ENCODE measurements at places on chromosomes 16 and 17.

- no peak for DNase-seq
Measured at GRCh38 chr17:39777534-39778365, 40.0 kb downstream of the GRB7 start.

- no peak for DNase-seq
Measured at GRCh38 chr17:28369684-28370034, 448 bp downstream of the VTN start.

- DNase-seq, result no peak
Measured at GRCh38 chr17:72390675-72391508, 270.1 kb downstream of the SOX9 start.

DNA sequence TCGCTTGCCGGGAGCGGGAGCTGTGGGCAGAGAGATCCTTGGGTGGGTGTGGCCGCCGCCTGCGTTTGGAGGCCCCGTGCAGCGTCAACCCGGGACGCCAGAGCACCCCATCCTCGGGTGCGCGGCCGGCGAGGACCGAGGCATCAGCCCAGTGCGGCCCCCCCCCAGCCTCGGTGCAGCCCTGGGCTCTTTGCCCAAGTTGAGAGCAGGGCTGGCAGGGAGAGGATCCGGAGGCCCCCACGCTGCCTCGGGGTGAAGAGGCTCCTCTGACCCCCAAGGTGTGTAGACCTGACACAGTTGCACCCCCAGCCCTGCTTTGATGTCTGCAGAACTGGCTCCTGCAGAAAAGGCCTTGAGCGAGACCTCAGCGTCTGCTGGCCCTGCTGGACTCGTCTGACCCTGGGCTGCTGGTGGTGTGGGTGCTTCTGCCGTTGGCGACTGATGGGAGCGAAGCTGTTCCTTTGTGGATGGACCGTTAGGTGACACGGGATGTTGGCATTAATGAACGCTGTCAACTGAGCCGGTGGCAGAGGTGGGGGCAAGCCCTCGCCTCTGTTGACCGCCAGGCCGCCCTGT is 8.0 kb downstream of the CACNA1H start:
- no peak for DNase-seq

Measured in GM12891 (cell line).